ENCODE measurements at places on chromosomes 5 and 9. TPM values are rescaled to one million over a fixed set of nuclear protein-coding genes. Genes with fewer than 3 reads are reported as not detected.

SMIM3 gene
- 16.6 TPM for total RNA-seq

CYLC2 gene
- not detected for total RNA-seq

LARP1 gene
- 331 TPM for total RNA-seq

DNA sequence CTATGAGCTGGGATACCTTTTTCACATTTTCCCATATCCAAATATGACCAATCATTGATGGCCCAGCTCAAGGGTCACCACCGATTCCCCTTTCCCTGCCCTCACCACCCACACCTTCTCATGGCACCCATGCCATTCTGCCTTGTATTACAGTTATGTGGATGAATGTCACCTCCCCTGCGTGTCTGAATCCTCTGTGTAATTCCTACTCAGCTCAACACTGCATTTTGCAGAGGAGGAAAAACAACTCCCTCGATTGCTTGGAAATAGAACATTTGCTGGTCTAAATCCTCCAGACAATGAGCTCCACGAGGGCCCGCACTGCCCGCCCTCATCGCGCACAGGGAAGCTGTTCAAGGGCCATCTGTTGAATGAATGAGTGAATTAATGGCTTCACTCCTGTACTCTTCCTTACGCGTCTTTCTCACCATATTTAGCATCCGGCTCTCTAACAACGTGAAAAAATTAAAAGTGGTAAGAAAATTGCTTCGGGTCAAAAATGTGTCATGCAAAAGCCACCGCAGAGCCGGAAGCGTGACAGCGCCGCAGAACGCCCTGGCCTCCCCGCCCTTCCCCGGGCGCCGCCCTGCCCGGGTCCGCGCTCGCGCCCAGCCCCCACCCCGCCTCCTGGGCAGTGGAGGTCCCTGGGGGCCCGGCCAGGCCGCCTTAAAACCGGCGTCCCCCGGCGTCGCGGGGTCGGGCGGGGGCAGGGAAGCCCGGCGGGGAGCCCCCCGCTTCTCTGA lies 704 bp downstream of the SUSD1 start:
- peak; percentile 94 for DNase-seq

- no peak for DNase-seq
Measured at GRCh38 chr5:137148159-137148558, 351.0 kb downstream of the SPOCK1 start.

PITX1 gene
- total RNA-seq: 0.78 TPM

TSSK1B gene
- total RNA-seq: not detected

FBP2 gene
- total RNA-seq: not detected

IL3 gene
- total RNA-seq: 71.3 TPM

GRCh38 chr5:6827526-6828219 lies 114.4 kb downstream of the TENT4A start:
- peak; percentile 87 for DNase-seq

- no peak for DNase-seq
Measured at GRCh38 chr9:79788662-79789061, 216.9 kb downstream of the TLE4 start.

GRCh38 chr9:88179062-88179521 lies 40.8 kb upstream of the SPATA31C2 start:
- peak; percentile 81 for DNase-seq

SH2D3C gene
- 22.2 TPM for total RNA-seq

DNA sequence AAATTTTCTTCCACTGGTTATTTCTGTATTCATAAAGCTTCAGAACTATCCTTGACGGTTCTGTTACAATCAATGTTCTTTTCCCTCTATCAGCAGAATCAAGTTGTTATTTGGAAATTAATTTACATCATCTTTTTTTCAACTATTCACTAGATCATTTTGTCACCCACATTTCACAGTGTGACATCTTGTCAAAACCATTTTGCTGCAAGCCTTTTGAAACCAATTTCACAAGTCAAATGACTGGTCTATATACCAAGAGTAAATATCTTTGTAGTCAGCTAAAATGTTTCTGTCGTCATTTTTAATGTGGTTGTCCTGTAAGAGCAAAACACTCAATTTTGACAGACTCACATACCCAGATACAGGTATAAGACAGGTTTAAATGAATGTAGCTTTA lies 984.3 kb upstream of the TYRP1 start:
- no peak for DNase-seq

COMMD10 gene
- 24.4 TPM for total RNA-seq

FOXD4L6 gene
- not detected for total RNA-seq

ANKHD1 gene
- 118 TPM for total RNA-seq

DOCK8 gene
- 121 TPM for total RNA-seq

- no peak for DNase-seq
Measured at GRCh38 chr5:103542441-103542840, 20.1 kb downstream of the NUDT12 start.

LCN9 gene
- not detected for total RNA-seq

DNA sequence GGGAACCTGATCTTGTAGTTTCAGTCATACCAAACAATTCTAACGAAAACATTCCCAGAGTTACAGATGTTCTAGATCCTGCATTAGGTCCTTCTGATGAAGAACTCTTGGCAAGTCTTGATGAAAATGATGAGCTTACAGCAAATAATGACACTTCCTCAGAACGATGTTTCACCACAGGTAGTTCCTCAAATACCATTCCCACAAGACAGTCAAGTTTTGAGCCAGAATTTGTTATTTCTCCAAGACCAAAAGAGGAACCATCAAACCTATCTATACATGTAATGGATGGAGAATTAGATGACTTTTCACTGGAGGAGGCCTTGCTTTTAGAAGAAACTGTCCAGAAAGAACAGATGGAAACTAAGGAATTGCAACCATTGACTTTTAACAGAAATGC lies 21.0 kb downstream of the RMI1 start:
- DNase-seq: no peak

- DNase-seq: no peak
Measured at GRCh38 chr5:175778951-175779503, 92.4 kb upstream of the CPLX2 start.

DNA sequence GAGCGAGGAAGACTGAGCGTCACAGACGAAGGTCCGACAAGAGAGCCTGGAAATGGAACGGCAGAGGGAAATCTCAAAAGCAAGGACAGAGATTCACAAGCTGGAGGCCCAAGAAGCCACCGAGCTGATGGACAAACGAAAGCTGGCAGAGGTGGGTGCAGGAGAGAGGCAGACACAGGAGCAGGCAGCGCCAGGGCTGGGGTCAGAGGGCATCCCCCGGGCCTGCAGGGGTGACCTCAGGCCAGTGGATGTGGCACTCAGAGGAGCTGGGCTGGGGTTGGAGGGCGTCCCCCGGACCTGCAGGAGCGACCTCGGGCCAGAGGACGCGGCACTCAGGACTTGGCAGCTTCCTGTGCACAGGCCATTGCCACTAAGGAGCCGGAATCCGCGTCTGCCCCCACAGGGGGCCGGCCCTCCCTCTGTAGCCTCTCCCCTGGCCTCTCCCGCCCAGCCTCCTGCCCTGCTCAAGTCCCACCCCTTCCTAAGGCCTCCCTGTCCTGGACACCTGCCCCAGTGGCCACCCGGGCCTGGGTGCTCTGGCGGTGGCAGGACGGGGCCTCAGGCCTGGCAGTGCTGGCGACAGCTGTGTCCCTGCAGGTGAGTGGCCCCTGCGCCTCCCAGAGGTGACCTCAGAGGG lies 40.4 kb downstream of the EXD3 start:
- DNase-seq: no peak

C5orf58 gene
- total RNA-seq: not detected

DNA sequence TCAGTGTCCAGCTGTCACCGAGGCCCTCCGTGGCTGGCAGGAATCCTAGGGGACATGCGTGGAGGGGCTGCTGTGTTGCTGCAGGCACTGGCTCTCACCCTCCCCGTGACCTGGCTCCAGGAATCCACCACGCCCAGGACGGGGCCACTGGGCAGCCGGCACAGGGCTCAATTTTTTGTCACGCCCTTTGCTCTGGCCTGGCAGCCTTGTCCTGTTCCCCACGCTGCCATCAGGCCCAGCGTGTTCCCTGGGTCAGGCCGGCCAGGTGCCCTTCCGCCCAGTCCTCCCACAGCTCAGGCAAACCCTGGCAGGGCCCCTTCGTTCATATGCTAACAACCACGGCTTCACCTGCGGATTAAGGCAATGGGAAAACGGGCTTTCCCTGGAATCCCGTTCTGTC lies 37.3 kb downstream of the PROP1 start:
- DNase-seq: no peak

DNA sequence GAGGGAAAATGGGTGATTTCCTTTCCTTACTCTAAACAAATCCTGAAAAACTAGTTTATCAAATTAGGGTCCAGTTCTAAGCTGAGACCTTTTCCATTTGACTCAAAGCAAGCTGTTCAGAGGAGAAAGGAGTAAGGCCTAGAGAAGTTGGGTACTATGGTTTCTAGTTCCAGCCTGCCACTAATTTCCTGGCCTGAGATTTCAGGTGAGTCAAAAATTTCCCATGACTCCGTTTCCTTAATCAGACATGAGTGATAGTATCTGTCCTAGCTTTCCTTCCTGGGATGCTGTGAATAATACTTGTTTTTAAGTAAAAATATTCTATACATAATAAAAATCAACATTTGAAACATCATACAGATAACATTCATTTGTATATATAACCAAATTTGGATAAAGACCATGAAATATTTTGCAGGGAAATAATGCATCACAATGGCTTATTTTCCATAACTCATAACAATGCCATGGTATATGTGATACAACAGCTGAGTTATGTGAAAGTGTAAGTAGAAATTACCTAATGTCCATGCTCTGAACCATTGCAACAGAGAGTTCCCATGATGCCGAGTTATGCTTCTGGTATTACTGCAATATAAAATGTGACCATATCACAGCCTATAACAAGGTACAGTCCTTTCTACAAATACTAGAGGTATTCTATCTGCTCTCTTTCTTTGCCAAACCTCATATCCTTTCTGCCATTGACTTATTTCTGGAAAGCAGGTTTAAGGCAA lies 142.7 kb downstream of the MLLT3 start:
- DNase-seq: no peak

DNA sequence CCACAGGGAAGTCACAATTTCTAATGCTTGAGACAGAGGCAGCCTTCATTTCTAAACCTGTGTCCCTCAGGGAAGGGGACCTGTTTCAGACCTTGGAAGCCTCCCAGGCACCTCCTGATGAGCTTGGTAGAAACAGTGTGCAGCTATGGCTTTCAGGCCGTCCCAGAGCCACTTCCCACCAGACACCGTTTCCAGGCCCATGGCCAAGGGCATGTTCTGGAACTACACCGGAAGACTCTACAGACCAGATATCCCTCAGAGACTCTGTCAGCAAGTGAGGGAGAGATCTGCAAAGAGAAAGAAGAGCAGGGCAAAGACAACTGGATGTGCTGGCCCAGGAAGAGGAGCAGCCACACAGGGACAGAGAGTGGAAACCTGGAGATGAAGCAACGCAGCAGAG lies 82.2 kb upstream of the HSPA9 start:
- no peak for DNase-seq

DNA sequence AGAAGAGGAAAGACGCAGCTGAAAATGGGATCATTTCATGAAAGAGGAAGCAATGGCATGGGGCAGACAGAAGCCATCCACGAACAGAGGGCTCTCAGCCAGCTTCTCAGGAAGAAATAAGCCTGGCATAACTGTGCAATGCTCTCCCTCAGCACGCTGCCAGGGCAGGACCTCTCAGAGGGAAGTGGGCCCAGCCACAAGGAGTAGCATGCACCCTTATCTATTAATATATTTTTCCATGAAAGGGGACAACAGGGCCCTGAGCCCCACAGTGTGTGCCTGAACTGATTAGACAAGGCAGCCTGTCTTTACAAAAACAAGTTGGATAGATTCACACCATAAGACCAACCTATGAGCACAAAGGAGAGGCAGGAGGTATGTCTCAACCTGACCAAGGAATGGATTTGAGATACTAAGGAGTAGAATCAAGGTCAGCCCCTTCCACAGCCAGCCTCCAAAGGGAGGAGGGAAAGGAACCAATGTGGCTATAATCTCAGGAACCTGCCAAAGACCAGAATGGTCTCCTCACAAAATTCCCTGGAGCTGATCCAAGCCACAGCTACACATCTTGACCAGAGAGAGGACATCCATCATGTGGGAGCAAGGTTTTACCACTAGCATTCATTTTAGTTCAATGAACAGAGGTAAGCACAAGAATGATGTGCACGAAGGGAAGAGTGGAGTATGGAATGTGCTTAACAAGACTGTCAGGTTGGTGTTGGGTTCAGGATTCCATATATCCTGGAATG lies 154.8 kb downstream of the SIL1 start:
- DNase-seq: no peak

STKLD1 gene
- 0.33 TPM for total RNA-seq

LMX1B gene
- not detected for total RNA-seq

DNA sequence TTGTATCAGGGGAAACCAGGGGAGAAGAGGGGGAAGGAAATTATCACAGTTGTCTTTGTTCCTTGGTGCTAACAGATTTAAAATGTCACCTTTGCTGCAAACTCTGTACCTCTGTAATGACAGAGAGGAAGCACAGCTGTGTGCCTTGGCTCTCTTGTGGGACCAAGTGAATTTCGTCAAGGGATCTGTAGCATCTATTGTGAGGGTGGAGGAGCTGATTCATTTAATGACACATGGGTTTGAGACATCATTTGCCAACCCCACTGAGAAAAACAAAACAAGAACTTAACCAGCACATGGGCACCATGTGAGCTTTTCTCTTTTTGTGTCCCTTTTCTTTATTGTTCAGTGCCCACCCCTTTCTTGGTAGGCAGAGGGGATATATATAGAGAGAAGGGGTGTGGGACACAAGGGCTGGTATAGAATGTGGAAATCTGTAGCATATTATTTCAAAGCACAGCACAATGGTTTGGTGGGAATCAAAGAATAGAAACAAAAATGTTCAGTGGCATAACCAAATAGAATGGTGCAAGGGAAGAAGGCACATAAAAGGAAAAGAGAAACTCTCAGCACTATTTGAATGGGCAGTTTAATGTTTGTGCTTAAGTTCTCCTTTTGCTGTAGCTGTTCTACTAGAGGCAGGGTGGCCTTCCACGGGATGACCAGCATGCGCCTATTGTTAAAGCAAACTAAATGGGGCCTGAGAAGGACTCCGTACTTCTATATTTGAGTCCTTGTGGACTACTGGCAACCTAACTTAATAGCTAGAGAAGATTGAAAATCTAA lies 63.3 kb downstream of the LIX1 start:
- no peak for DNase-seq

DNA sequence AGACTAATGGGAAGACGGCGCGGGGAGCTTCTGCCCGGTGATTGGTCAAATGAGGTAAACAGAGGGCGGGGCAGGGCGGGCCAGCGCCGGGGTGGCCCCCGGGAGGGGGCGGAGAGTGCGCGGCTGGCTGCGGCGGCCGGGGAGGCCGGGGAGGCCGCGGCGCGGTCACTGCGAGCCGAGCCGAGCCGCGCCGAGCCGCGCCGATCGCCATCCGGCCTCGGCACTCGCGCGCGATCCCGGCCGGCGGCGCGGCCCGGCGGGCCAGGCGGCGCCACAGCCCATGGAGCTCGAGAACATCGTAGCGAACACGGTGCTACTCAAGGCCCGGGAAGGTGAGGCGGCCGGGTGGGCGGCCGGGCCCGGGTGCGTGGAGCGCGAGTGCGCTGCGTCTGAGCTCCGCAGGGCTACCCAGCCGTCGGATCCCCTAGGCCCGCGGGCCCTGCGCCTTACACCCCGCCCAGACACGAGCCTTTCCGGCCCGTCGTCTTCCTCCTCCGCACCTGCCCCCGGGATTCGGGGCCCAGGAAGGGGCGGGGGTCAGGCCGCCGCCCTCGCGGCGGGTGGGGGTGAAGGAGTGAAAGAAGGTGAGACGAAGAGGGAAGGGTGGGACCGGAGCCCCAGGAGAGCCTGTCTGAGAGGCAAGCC lies at the start of gene GRK6:
GRK6 (plus strand) TSS at position 111 of the 645 bp plus-strand sequence; CDS start at position 281, 170 bp downstream.
- DNase-seq: peak; percentile 93

GRCh38 chr5:115423541-115423940 lies 121.0 kb downstream of the FEM1C start:
- DNase-seq: no peak

Measured in activated CD4-positive, alpha-beta T cell treated with anti-CD3 and anti-CD28 coated beads, Interleukin-2, amount 10 ng/mL, durations not matched to agents 24 days and 14 days (primary cell).